NCI-H1694 treated with DMSO at 0.1 percent for 48 hours (cell line): ENCODE measurements at places on chromosomes 1 and 21.

DNA sequence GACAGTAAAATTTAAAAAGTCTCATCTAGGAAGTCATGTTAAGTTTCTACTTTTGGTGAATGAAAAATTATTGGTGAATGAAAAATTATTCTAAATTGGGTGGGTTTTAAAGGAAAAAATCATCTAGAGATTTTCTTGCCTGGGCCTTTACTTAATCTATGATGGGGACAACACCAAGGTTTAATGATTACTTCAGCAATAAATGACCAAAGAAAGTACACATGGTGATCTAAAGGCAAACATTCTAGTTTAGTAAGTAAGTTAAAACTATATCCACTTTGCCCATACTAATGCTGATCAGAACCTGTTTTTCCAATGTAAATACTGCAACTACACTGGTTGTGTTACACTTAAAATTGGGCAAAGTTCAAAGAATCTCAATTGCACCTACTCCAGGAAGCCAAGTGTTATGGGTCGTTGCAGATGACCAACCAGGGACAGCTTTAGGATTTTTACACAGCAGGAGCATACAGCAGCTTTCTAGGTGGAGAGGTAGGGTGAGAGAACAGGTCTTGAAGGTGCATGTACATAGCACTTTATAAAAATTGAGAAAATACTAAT is 14.6 kb upstream of the RPL5 start:
- DNase-seq: no peak

DNA sequence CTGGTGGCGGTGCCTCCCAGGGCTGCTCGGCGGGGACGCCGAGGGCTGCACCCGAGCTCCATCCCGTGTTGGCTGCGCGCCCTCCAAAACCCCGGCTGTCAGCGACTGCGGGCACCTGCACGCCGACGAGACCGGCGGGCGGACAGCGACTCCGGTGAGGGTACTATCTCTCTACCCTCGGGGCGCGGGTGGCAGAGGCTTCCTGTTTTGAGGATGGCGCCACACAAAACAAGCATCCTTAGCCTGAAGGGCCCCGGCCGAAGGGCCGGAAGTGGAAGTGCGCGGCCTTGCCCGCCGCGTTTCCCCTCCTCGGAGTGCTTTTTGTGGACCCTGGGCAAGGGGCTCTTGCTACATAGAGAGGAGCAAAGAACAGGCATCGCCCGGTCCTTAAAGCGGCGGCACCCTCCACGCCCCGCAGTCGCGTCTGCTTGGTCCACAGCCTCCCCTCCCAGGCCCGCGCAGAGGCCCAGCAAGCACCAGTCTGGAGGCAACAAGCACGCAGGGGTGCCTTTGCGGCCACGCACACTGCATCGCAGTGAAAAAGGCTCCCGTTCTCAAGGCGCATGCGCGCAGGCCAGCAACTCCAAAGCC is 561 bp upstream of the COQ8A start:
- no peak for DNase-seq

GRCh38 chr1:13707164-13707563 is 7.2 kb downstream of the PRDM2 start:
- no peak for DNase-seq

DNA sequence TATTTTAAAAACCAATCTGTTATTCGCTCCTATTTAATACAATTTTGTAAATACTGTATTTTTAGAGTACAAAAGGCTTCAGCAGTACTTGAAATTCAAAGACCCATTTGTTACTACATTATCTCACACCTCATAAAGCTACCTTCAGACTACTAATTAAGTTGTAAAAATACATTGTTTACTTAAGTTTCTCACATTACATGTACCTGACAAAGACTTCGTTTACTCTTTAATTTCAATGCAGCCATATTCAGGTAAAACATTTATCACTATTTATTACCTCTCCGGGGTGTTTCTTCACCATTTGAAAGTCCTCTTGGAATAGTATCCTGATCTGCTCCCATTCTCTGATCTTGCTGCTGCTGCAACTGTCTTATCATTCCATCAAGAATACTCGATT is 55.2 kb downstream of the BRWD1 start:
- DNase-seq: no peak

DNA sequence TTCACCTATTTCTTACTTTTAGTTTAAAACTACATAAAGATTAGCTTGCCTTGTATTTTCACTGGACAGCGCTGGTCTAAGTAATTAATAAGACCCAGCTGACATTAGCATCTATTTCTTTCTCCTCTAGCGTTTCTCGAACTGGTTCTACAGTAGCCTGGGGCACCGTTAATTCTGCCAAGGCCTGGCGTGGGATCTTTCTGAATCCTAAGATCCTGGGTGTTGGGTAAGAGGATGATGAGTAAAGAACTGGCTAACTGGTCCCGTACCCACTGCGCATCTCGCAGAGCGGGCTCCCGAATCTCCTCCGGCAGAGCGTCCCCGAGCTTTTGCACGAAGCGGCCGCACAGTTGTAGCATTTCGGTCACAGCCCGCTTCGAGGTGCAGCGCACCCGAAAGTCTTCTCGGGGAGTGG is 309 bp downstream of the NSL1 start:
- DNase-seq: no peak

- no peak for DNase-seq
Measured at GRCh38 chr1:184822267-184822666, 67.6 kb upstream of the EDEM3 start.

GRCh38 chr1:229920683-229921082 is 146.4 kb upstream of the GALNT2 start:
- DNase-seq: no peak

- DNase-seq: no peak
Measured at GRCh38 chr1:1281533-1282321, 1.5 kb downstream of the SCNN1D start.

GRCh38 chr1:201791779-201792173 is 37.2 kb upstream of the IPO9 start:
- peak; percentile 83 for DNase-seq

DNA sequence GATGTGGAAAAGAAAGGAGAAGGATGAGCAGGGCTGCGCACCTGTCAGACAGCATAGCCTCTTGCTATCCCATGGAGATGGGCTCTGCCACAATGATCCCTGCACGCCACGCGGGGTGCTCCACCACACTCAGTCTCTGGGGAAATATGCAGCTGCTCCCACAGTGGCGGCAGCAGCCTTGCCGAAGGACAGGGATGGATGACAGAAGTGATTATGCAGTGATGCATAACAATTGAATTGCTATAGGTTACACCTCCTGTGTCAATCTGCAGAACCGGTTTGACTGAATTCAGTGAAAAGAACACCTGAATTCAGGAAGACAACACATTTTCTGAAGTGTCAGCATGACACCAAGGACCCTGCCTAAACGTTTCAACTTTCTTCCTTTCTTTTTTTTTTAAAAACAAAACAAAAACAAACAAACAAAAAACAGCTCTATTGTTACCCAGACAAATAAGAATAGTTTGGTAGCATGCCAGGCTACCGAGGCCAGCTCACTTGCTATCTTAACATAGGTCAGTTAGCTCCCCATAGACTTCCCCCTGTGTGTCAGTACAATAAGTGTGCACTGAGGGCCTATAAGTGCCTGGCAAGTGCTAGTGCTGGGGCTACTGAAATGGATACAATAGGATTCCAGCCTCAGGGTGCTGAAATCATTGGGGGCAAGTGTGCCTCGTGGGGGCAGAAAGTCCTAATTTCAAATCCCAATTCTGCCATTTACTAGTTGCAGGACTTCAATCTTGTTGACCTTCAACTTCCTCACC is 127.6 kb upstream of the LMO4 start:
- DNase-seq: no peak
